Activated CD8-positive, alpha-beta T cell treated with anti-CD3 and anti-CD28 coated beads for 36 hours (primary cell): ENCODE measurements at places on chromosomes 13 and 19.
A peak's percentile ranks its signal among the peaks of the same experiment; 100 is the strongest.

GRCh38 chr19:49688531-49689132 is 762 bp upstream of the ADM5 start:
- no peak for DNase-seq

DNA sequence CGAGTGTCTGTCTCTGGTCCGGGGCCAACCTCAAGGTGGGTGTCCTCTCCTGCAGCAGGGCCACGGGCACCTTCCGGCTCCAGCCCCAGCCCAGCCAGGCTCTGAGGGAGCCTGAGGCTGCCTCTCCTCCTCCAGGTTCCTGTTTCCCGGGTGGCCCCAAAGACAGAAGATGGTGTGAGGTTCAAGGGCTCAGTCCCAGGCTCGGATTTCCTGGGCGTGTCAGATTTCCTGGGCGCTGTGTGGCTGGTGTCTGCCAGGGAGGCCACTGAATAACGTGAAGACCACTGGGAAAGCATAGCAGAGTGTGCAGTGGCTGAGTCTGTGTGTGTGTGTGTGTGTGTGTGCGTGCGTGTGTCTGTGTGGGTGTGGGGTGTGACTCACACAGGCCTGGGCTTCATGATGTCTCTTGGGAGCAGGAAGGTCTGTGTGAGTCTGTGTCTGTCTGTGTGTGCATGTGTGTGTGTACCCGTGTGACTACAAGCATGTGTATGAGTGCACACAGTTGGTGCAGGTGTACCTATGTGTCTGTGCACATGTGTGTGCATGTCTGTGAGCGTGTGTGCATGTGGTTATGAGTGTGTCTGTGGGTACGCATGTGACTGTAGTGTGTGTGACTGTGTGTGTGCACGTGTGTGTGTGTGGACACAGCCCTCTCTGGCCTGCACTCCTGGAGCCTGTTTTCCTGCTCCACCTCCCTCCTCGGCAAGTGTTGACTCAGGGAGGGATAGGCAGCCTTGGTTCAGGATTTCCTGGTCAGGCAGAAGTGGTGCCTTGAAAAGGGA is 28.3 kb downstream of the CEBPA start:
- peak; percentile 67 for DNase-seq

DNA sequence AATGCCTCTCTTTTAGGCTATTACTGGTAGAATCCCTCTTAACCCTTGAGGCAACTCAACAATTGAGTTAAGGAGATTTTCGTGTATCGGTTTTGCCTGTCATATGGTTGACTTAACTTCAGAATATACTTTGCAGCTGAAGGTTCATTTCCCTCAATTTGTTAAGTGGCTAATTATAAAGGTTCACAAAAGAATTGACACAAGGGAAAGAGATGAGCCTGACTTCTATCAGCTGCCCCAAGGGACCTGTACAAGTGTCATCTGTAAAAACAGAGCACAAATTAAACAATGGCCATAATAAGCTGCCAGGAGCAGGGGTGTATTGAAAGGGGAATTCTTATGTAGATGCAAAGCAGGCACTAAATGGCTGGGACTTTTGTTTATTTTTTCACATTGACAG is 334.8 kb upstream of the OBI1 start:
- no peak for DNase-seq

- DNase-seq = no peak
These were observed 149.5 kb downstream of the DCT start for GRCh38 chr13:94329754-94330551.

GRCh38 chr13:33032037-33032625 is 15.9 kb downstream of the KL start:
- no peak for DNase-seq

DNA sequence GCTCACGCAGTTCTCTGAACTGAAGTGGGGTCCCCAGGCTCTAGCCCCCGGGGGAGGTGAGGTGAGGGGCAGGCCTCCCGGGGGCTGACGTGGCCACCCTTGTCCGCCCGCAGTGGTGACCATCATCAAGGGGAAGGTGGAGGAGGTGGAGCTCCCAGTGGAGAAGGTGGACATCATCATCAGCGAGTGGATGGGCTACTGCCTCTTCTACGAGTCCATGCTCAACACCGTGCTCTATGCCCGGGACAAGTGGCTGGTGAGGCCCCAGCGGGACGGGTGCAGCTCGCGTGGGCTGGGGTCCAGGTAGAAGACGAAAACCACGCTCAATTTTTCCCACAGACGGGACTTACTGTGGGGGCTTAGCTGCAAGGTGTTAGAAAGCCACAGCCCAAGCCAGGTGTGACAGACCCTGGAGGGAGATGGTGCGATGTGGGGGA is 5.6 kb upstream of the ADM5 start:
- DNase-seq = no peak

DNA sequence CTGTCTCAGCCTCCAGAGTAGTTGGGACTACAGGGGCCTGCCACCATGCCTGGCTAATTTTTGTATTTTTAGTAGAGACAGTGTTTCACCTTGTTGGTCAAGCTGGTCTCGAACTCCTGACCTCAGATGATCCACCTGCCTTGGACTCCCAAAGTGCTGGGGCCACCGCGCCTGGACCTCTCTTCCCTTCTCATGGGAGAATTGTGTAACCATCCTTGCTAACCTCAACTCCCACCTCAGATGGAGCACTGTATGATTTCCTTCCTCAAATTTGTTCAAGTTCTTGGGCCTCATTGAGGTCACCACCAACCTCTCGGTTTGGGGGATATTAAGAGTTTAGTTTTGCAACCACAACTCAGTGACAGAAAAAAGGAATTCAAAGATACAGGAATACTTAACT is 10.7 kb downstream of the LILRA5 start:
- no peak for DNase-seq

DNA sequence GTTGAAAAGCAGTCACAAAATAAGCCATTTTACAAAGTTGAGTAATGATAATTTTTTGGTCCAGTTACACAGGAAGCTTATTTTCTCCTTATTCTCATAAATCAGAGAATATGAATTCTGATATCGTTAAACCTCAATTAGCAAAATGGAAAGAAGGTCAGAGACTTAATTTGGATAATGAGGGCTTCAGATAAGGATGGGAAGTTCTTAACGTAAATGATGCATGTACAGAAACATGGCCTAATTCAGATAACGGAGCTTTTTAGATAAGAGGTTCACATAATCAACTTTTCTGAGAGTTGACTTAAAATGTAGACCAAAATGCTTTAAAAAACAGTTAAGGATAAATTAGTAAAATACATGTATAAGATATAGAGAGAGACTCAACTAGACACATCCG is 746.3 kb upstream of the SLC10A2 start:
- no peak for DNase-seq

DNA sequence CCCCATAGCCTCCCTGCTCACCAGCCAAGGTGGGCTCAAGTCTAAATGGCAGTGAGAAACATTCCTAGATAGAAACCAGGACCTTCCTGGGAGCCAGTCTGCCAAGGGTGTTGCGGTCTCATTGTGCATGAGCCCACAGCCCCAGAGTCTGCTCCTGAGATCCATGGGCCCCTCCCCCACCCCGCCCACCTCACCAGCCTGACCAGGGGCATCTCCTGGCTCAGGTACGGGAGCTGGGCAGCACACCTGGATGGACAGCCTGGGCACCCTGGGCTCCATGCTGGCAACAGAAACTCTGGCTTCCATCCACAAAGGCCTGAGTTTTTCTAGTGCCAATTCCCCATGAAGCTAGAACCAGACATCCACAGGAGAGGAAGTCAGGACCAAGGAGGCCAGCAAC is 65.6 kb downstream of the RAB20 start:
- no peak for DNase-seq

GRCh38 chr13:20360041-20360491 is 127.9 kb upstream of the GJB6 start:
- DNase-seq = no peak

GRCh38 chr13:102873653-102874052 is 27.8 kb downstream of the ERCC5 start:
- DNase-seq = no peak

DNA sequence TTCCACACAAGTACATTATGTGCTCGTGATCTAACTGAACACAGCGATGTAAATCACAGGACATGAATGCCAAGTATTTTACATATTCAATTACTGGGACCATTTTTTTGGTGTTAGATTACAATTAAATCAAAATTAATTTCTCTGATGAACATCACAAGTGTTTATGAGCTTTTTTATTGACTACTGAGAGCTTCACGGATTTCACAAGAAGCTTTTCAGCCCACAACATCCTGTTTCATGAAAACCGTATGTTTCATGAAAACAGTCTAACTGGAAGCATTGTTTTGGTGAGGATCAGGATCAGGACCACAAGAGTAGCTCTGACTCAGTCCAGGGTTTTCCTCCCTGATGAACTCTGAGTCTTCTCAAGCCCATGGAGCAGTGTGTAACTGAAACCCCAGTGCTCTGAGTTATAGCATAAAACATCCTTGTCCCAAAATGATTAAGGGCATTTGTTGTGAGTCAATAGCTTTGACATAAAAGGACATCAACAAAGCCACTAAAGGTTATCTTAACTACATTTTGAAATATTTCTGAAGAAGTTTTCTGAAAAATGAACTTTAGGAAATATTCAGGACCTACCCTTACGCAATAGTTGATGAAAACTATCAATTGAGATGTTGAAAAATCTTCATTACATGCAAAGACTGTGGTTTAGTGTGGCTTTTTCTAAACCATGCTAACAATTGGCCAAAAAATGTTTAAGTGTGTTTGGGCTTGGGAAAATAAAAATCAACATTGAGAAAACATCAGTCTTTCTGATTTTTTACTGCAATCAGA is 49.3 kb downstream of the UFM1 start:
- DNase-seq = no peak

- no peak for DNase-seq
These were observed 101.4 kb downstream of the RNF17 start for GRCh38 chr13:24865163-24865953.

GRCh38 chr19:18704971-18705370 is 21.5 kb downstream of the CRTC1 start:
- DNase-seq = no peak
